Body of pancreas (tissue), 4 donors: ENCODE measurements at places on chromosomes 7 and 10. TPM values are rescaled to one million over a fixed set of nuclear protein-coding genes. Genes with fewer than 3 reads are reported as not detected.

The CTAGE4 gene
- 6.5 TPM for total RNA-seq

DNA sequence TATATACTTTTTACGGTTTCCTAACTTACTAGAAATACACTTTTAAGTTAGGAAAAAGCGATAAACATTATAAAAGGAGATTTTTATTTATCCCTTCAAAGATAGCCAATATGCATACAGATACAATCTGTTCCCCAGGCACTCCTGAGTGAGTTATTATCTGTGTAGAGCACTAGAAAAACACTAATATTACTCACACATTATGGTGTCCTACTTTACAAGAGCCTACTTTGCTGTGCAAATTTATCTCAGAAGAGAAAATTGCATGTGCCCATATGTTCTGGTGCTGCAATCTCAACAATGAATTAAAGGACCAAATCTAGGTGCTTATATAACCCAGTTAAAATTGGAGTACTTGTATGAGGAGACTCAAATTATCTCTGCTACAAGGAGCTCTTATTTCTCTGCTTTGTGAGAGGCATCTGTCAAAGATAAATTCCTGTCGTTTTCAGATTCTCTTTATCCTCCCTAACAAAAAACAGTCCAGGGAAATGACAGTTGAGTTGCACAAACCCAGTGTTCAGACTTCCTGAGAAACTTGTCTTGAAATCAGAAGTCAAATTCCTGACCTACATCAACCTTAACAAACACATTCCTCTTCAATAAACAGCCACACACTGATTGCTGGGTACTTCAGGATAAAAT is 28.9 kb downstream of the CPA1 start:
- DNase-seq, result no peak

GRCh38 chr10:35375091-35375765 is 38.9 kb downstream of the CCNY start:
- DNase-seq, result no peak

DNA sequence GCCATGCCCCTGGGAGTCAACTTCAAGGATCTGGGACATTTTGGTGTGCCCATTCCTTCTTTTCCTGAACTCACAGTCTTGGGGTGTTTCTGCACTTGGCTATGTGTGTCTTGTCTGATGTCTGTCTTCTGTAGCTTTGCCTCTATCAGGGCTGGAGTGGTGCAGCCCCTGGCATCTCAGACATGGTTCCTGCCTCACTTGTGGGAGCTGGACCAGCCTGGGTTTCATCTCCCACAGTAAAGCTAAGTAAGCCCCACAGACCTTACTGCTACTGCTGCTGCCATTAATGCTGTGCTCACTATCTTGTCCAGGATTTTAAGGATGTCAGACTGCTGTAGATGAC is 59.0 kb downstream of the ADCYAP1R1 start:
- no peak for DNase-seq

GRCh38 chr7:79421751-79422150 is 31.7 kb downstream of the MAGI2 start:
- no peak for DNase-seq
